ENCODE measurements at places on chromosomes 1 and 21.

DNA sequence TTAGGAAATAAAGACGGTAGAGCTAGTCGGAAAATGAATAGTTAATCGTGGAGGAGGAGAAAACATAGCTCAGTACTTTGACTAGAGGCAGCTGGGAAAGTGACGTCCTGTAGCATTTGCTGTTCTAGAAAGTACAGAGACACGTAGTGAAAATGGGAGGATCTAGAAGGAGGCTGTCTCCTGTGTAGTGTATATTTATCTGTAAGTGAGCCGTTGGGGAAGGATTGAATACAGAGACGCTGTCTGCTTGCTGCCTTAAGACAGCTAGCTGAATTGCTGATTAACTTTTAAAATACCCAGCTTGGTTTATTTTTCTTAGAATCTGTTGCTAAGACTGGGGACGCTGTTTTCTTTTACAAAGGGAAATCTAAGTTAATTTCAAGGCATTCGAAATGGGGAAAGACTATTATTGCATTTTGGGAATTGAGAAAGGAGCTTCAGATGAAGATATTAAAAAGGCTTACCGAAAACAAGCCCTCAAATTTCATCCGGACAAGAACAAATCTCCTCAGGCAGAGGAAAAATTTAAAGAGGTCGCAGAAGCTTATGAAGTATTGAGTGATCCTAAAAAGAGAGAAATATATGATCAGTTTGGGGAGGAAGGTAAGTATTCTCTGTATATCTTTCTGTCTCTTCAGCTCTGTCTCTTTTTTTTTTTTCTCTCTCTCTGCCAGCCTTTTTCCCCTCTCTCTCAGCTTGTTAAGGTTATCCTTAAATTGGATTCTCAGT is at the start of gene DNAJB4:
TSS of gene DNAJB4 (plus strand) at position 221 of the 729 bp plus-strand sequence. CDS start at position 393, 172 bp downstream.
- DNase-seq = peak; percentile 99

GRCh38 chr1:178282949-178283367 is 189.1 kb downstream of the RASAL2 start:
- peak; percentile 63 for DNase-seq

- no peak for DNase-seq
Observed at GRCh38 chr21:33844104-33844889, 71.3 kb downstream of the ATP5PO start.

- DNase-seq = no peak
Observed at GRCh38 chr21:37982496-37983318, 66.5 kb upstream of the KCNJ6 start.

DNA sequence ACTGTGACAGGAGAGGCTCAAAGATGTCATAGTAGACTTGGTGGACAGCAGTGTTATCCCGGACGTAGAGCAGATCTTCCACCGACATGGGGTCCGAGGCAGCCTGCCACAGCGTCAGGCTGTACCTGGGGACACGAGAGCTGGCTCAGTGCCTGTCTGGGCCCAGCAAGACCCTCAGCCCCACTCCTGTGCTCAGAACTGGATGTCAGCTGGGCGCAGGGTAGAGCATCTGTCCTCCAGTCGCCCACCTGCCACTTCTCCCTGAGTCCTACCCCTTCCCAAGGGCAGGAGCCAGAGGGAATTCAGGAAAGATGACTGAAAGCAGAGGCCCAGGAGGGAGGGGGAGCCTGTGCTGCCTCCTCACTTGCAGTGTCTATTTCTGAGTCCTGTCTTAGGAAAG is 11.7 kb downstream of the FAM151A start:
- no peak for DNase-seq

- peak; percentile 68 for DNase-seq
Observed at GRCh38 chr1:24501371-24502064, 1.1 kb upstream of the RCAN3 start.

GRCh38 chr1:99761774-99762173 is 4.7 kb downstream of the FRRS1 start:
- DNase-seq = no peak

GRCh38 chr1:164456272-164456671 is 102.7 kb upstream of the PBX1 start:
- DNase-seq = no peak

GRCh38 chr1:77228836-77229235 is 9.6 kb upstream of the PIGK start:
- DNase-seq = no peak

GRCh38 chr1:48858200-48858920 is 81.7 kb upstream of the BEND5 start:
- DNase-seq = no peak

GRCh38 chr1:175674186-175674585 is 69.2 kb downstream of the TNR start:
- DNase-seq = no peak

GRCh38 chr1:223248001-223248769 is 105.1 kb upstream of the TLR5 start:
- no peak for DNase-seq

GRCh38 chr1:21152423-21153100 is 24.1 kb downstream of the EIF4G3 start:
- no peak for DNase-seq

GRCh38 chr21:15206514-15206913 is 141.7 kb upstream of the NRIP1 start:
- peak; percentile 80 for DNase-seq

DNA sequence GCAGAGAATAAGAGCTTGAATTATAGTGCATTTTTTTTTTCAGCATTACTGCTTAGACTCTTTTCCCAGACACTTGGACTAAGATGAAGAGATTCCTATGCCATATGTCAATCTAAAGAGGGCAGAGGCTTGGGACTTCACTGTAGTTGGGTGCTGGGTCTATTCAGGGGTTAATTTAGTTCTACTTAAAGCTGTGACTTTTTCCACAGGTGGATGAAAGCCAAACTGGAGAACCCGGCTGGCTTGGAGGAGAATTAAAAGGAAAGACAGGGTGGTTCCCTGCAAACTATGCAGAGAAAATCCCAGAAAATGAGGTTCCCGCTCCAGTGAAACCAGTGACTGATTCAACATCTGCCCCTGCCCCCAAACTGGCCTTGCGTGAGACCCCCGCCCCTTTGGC is 104.8 kb downstream of the ATP5PO start:
- DNase-seq = no peak

DNA sequence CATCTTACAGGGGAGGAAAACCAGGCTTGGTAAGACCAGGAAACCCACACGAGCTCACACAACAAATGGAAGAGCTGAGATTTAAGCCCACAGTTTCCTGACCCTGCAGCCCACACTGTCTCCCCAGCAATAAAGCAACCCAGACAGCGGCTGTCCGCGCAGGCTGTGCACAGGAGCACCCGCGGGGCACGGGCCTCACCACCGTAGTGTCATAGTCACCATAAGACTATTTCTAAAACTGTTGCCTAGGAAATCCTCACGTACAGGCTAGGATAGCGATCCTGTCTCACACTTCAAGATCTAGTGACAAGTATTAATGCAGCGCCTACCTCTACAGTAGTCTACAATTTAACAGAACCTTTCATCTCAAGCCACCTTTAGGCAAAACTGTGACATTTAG is 54.0 kb upstream of the SYT6 start:
- no peak for DNase-seq

GRCh38 chr1:199684686-199685273 is 342.7 kb upstream of the NR5A2 start:
- DNase-seq = peak; percentile 69

DNA sequence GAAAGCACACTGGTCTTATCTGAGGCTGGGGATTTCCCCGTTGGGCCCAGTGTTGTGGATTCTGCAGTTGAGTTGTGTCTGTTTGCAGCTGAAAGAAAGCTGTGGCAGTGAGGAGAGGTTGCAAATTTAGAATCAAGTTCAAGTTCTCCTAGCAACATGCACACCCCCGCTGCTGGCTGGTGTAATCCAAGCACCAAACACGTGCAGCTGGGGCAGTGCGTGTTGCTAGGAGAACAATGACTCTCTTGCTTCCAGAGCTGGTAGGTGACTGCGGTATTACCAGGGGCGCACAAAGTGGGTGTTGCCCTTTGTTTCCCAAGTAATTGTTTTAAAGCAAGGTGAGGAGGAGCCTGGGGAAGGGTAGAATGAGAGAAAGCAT is 91.5 kb downstream of the IER5 start:
- DNase-seq = peak; percentile 57

DNA sequence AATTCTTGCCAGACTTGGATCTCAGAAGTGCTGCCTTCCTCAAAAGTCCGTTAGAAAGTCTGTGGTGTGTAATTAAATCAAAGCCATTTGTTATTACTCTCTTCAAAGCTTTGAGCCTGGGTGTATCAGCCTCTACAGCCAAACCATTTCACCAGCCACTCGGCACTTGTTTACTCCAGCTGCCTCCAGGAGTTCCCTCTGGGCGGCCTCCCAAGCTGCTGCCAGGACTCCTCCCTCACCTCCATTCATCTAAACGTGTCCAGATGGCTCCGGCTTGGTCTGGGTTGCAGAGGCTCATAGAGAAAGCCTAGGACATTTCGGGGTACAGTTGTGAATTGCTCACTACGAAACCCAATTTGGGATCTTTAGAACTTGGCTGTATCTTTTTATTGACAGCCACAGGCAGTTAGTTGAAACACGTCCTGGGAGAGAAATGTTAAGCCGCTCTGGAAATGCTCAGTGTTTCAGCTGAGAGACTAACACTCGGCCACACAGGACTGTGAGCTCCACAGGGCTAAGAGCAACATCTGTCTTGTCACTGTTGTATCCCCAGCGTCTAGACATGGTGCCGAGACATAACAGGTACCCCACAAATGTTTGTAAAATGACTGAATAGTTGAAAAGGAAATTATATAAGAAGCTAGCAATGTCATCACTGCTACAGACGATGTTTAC is 116.9 kb upstream of the NGF start:
- no peak for DNase-seq

DNA sequence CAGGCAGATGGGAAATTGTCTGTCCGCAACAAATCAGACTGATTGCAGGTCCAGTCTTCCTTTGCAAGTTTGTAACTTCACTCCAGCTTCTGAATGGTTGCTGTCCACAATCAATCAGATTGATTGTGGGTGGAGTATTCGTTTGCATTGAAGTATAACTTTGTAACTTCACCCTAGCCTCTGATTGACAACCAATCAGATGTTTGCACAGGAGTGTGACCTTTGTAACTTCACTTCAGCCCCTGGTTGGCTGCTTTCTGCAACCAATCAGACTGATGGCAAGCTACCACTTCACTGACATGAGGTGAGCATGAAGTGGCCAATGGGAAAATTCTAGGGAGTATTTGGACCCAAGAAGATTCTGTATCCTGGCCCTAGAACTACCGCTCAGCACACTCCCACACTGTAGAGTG is 25.7 kb downstream of the OR10J1 start:
- DNase-seq = no peak

GRCh38 chr1:15229707-15230131 is 17.3 kb upstream of the FHAD1 start:
- DNase-seq = peak; percentile 49

- DNase-seq = no peak
Observed at GRCh38 chr1:219744652-219745469, 132.0 kb upstream of the ZC3H11B start.

DNA sequence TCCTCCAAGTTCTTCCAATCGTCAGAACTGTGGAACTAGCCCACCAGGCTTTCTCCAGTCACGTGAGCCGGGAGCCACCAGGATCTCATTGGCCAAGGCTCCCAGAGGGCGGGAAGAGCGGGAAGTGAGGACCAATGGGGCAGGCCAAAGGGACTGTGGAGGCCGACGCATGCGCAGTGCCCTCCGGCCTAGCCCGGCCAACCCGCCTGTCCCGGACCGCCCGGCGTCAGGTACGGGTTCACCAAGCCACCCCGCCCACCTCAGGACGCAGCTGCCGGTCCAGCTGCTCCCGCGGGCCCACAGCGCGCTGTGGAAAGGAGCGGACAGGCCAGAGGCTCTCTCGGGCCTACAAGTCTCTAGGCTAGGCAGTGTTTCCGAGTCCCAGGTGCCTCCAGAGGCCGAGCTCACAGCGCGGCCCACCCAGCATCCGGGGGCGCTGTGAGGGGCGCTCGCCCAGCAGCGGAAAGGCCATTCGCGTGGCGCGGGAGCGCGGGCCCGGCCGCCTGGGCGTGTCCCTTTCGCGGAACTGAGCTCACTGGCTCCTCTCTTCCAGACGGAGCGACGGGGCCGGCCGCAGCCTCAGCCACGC is 10.9 kb downstream of the OR14I1 start:
- no peak for DNase-seq

DNA sequence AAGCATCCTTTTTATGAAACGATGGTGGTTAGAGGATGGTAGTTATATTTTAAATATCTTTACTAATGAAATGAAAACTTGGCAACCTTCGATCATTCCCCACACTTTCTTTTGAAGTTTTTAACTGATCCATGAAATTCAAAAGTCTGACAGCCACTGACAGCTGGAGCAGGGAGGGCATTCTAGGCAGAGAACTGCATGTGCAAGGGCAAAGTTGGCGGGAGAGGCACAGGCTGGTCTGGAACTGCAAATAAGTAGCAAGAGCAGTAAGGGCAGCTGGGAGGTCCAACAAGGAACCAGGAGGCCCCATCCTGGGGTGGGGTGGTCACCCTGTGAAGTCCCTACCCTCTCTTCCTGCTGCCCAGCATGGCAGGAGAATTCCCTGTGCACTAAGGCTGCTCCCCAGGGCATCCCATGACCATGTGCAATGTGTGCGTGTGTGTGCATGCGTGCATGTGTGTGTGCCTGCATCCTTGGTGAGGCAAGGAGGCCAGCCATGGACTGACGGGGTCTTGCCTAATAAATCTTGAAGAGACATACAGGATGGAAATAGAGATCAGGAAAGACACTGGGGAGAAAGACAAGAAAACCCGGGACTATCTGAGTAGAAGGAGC is 33.1 kb upstream of the FOXO6 start:
- no peak for DNase-seq

DNA sequence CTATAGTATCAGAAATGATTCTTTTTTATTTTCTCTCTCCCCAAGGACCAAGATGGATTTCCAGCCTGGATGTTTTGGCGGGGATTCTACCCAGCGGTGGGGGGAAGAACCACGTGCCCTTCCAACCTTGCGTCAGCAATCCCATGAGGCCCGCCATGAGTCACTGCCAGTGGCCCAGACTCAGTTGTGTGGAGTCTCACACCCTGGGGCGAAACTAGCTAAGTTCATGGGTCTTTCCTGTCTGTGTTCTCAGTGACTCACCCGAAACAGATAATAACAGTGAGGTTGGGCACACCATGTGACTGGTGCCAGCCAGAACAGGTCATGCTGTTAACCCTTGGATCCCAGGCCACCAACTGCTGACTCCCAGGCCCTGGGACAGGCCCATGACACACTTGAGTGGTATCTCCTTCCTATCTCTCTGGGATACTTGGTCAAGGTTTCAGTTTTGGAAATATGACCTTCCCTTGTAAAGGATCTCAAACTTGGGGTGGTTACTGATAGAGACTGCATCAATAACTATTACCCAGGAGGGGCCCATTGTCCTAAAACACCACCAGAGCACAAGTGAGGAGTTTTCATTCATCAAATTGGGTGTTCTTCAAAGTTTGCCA is 98.0 kb upstream of the DUSP10 start:
- peak; percentile 87 for DNase-seq

- no peak for DNase-seq
Observed at GRCh38 chr21:22573834-22574233, 1575.6 kb downstream of the NCAM2 start.

DNA sequence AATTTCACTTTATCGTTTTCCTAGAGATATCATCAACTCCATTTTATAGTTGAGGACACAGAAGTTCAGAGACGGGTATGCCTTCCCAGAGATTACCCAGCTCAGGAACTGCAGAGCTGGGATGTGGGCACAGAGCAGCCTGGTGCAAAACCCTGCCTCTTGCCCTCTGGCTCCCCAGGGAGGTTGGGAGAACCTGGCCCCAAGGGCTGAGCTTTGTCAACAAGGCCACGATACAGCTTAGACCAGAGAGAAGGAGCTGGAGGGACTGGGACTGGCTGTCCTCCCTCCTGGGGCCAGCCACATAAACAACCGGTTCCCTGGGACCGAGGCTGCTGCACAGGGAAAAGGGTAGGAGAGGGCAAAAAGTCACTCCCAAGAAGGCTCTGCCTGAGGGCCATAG is 3.8 kb downstream of the RIMS3 start:
- no peak for DNase-seq

Measured in suppressor macrophage treated with lipopolysaccharide for 1 hour (primary cell).